Colonic mucosa (tissue), 4 donors: ENCODE measurements at places on chromosomes 12 and 14. TPM values are rescaled to one million over a fixed set of nuclear protein-coding genes. Genes with fewer than 3 reads are reported as not detected.
A peak's percentile ranks its signal among the peaks of the same experiment; 100 is the strongest.

GRCh38 chr12:121162384-121162783 lies 29.7 kb downstream of the P2RX7 start:
- no peak for DNase-seq

- DNase-seq: no peak
Observed at GRCh38 chr14:31253746-31254471, 46.3 kb upstream of the HECTD1 start.

DNA sequence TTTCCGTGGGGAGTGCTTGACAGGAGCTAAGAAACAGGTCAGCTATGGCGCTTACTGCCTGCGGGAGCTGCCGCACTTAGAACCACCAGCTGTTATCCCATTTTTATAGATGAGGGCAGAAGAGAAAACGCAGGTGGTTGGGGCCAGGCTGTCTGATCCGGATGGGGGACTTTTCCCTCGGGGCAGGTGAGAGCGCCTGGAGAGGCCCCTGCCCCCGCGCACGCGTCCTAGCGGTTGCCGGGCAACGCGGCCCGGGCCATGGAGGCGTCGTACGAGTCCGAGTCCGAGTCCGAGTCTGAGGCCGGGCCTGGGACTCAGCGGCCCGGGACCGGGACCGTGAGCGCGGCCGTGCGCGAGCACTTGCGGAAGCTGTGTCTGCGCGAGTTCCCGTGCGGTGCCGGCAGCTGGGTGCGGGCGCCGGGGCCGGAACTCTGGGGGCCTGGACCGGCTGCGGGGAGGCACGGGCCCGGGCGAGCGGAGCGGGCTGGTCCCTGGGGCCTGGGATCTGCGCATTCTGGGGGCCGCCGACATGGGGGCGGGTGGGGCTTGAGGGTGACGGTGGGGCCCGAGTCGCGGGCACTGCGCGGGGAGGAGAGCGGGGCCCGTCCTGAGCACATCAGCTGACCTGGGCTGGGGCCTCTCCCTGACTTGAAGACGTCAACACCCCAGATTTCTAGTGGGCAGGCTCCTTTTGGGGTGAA lies at the start of gene LRRC43:
LRRC43 (plus strand) TSS at position 237 of the 701 bp plus-strand sequence; CDS start at position 259, 22 bp downstream.
- peak; percentile 41 for DNase-seq

The MYF6 gene
- total RNA-seq: not detected

The TEX22 gene
- total RNA-seq: 1.4 TPM

GRCh38 chr14:77589099-77589498 lies 27.3 kb downstream of the SPTLC2 start:
- no peak for DNase-seq

The EFS gene
- 2.3 TPM for total RNA-seq

- DNase-seq: no peak
Observed at GRCh38 chr14:66944872-66945271, 244.4 kb upstream of the GARIN2 start.

GRCh38 chr12:52091869-52092268 lies 12.4 kb downstream of the SMIM41 start:
- no peak for DNase-seq

The LTB4R gene
- 1.5 TPM for total RNA-seq

DNA sequence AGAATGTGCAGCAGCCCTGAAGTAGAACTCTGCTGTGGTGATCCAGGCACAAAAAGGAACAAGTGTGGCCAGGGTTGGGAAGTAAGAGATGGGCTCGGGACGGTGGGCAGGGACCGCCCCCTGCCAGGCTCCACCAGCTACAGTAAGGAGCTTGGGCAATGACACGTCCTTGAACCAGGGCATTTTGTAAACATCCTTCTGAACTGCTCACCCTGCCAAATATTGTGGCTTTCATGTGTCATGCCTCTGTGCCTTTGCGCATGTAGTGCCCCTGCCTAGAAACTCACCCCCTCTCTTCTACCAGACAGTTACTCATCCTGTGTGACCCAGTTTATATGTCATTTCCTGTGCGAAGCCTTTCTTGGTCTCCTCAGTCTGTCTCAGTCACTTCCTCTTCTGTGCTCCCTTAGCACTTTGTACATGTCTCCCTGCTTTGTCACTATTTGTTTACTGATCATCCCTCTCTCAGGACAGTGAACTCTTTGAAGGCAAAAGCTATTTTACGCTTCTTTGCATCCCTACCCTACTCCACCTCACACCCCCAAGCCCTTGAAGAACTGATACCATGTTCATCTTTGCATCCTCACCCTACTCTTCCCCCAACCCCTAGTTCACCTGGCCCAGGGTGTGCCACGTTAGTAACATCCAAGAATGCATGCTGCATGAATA lies 108.9 kb upstream of the PLEKHG7 start:
- peak; percentile 19 for DNase-seq

DNA sequence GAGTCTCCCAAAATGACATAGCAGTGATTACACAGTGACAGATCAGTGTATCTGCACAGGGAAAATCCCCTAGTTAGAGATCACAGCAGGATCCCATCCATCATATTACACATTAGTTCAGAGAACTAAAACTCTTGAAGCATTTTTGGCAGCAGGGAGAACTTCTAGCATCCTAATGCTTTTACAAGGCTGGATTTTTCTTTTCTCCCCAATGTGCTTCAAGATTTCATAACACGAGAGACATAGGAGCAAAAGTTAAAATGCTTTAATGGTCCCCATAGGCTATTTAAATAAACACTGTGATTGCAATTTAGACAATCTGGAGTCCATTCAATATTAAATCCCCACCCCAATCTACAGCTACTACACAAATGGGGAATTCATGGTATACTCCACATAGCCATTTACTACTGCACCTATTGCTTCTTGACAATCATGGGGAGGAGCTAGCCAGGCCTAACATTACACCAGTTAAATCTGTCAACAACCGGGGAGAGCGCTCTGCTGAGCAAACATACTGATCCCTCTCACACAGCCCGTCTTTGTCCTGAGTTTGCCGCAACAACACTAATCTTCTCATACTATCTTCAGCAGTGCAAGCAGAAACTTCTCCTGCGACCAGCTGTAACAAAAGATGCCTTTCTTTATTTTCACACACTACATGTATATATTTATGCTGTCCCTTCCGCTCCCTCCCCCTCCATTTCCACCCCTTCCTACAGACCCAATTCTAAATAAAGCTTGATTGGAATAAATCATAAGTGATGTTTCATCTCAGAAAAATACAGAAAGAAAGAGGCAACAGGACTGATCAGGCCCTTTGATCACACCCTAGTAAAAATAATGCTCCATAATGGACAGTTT lies 120.3 kb upstream of the SOX5 start:
- peak; percentile 19 for DNase-seq

- DNase-seq: no peak
Observed at GRCh38 chr14:71212683-71213107, 305.4 kb downstream of the PCNX1 start.

- DNase-seq: no peak
Observed at GRCh38 chr12:54959291-54960018, 25.1 kb downstream of the TESPA1 start.

The HCAR1 gene
- total RNA-seq: not detected

GRCh38 chr14:60573943-60574495 lies 65.1 kb downstream of the SIX6 start:
- DNase-seq: no peak

The PPP4R4 gene
- total RNA-seq: 0.27 TPM

GRCh38 chr12:113838896-113839295 lies 127.2 kb downstream of the RBM19 start:
- no peak for DNase-seq

- no peak for DNase-seq
Observed at GRCh38 chr12:125005652-125006051, 12.2 kb downstream of the BRI3BP start.

GRCh38 chr12:55974308-55974730 lies 441 bp downstream of the RAB5B start:
- DNase-seq: peak; percentile 62
